Pericardium fibroblast (primary cell): ENCODE measurements at places on chromosomes 5 and 9. TPM values are rescaled to one million over a fixed set of nuclear protein-coding genes. Genes with fewer than 3 reads are reported as not detected.

The PPWD1 gene
- total RNA-seq = 14.7 and 35.7 TPM in 2 replicates

The PCDHAC2 gene
- total RNA-seq = 0.60 and 2.6 TPM in 2 replicates

The ITK gene
- total RNA-seq = under 0.01 TPM in 1 of 2 replicates, not detected in the other

The LCN2 gene
- total RNA-seq = 0.23 TPM in 1 of 2 replicates, not detected in the other

The EFNA5 gene
- 5.8 and 9.4 TPM in 2 replicates for total RNA-seq

The TTC33 gene
- 6.1 and 7.4 TPM in 2 replicates for total RNA-seq

The ENC1 gene
- 4.4 and 12.7 TPM in 2 replicates for total RNA-seq

The NEURL1B gene
- 1.5 and 17.2 TPM in 2 replicates for total RNA-seq

The SPINK13 gene
- total RNA-seq = not detected in 2 replicates

The CYSRT1 gene
- 0.17 TPM in 1 of 2 replicates, not detected in the other for total RNA-seq

The GLIPR2 gene
- total RNA-seq = 41.5 and 51.5 TPM in 2 replicates

The HOMER1 gene
- 4.0 and 5.0 TPM in 2 replicates for total RNA-seq

The BAG1 gene
- total RNA-seq = 17.0 and 26.4 TPM in 2 replicates

The LRRC14B gene
- total RNA-seq = not detected in 2 replicates

The COL5A1 gene
- 1,154 and 1,387 TPM in 2 replicates for total RNA-seq

The LHX6 gene
- not detected in 2 replicates for total RNA-seq

The JAK2 gene
- 7.2 and 17.1 TPM in 2 replicates for total RNA-seq

The PCDHGA9 gene
- 1.4 and 2.5 TPM in 2 replicates for total RNA-seq

The TMOD1 gene
- 0.12 TPM in 1 of 2 replicates, not detected in the other for total RNA-seq

The TNIP1 gene
- 52.5 and 55.9 TPM in 2 replicates for total RNA-seq

The SETD9 gene
- 10.0 and 16.7 TPM in 2 replicates for total RNA-seq

The TRIM7 gene
- 0.94 and 1.9 TPM in 2 replicates for total RNA-seq

The ALDH1A1 gene
- total RNA-seq = 6.9 and 25.0 TPM in 2 replicates

The EQTN gene
- total RNA-seq = not detected in 2 replicates

The PCDHB11 gene
- 0.12 TPM in 1 of 2 replicates, not detected in the other for total RNA-seq

The PCA3 gene
- total RNA-seq = not detected in 2 replicates

The GPRIN1 gene
- total RNA-seq = 1.8 and 1.9 TPM in 2 replicates

The CACNA1B gene
- under 0.01 and 0.12 TPM in 2 replicates for total RNA-seq

The SCGB3A2 gene
- total RNA-seq = not detected in 2 replicates

The CAMK2A gene
- total RNA-seq = not detected in 2 replicates

The FOXD4L3 gene
- not detected in 2 replicates for total RNA-seq

The TLX3 gene
- total RNA-seq = not detected in 2 replicates

The CSF2 gene
- total RNA-seq = not detected in 2 replicates

The PITX1 gene
- total RNA-seq = 0.17 and 11.6 TPM in 2 replicates

The IL4 gene
- total RNA-seq = not detected in 2 replicates

The TPPP gene
- 0.17 and 0.35 TPM in 2 replicates for total RNA-seq

The HIGD2A gene
- 128 and 157 TPM in 2 replicates for total RNA-seq

The CCL28 gene
- total RNA-seq = 1.3 and 3.1 TPM in 2 replicates
